SK-MEL-5 (cell line): ENCODE measurements at places on chromosomes 2 and 18. TPM values are rescaled to one million over a fixed set of nuclear protein-coding genes. Genes with fewer than 3 reads are reported as not detected.
A peak's percentile ranks its signal among the peaks of the same experiment; 100 is the strongest.

PRSS56 gene
- total RNA-seq, result not detected in 2 replicates

CD207 gene
- total RNA-seq, result 0.08 TPM in 1 of 2 replicates, not detected in the other

PROKR1 gene
- 6.3 and 6.9 TPM in 2 replicates for total RNA-seq

APOB gene
- not detected in 2 replicates for total RNA-seq

MTA3 gene
- total RNA-seq, result 38.9 and 40.3 TPM in 2 replicates

- no peak for DNase-seq
Measured at GRCh38 chr2:240579771-240580614, 6.5 kb upstream of the CAPN10 start.

- no peak for DNase-seq
Measured at GRCh38 chr2:30605197-30605596, 158.2 kb downstream of the LCLAT1 start.

DNA sequence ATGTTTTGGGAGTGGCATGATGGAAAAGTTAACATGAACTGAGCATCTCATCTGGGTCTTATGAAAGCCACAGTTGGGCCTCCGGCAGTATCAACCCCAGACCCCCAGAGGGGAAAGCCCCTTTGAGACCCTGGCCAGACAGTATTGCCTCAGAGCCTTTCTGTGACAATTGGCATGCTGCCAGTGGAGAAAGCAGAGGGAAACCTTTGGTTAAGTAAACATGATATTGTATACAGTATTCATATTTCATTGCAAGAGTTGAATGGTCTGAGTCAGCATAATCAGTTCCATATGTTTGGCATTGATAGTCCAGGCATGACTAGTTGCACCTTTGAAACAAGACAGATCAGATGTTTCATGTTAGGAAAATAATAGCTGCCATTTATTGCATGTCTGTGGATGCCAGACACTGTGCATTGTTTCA, 20.0 kb downstream of the MERTK start:
- no peak for DNase-seq

- no peak for DNase-seq
Measured at GRCh38 chr2:188664951-188665595, 309.1 kb upstream of the COL3A1 start.

DNA sequence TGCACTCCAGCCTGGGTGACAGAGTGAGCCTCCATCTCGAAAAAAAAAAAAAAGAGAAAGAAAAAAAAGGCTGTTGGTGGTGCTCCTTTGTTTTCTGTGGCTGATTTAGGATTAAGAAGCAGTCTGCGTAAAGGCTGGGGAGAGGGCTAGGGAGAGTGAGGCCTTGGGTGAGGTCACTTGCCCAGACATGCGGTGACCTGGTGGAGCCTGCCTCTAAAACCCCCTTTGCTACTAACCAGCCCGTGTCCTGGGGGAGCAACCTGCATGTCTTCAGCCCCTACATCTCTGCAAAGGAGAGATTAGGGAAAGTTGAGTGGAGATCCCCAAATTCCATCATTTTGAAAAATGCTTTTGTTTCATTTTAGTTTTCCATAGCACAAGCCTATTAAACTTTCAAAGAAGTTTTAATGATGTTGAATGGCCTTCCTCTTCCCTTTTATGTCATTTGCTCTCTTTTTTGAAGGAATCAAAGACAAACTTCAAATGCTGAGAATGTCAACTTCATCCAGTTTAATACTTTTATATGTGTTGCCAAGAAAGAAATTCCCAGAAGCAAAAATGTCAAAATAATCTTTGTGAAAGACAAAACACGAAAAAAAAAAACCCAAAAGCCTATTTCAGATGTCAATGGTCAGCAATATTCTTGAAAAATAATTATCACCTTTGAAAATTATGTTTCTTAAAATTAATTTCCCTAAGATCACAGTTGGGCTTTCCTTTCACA, 38.9 kb upstream of the RALBP1 start:
- no peak for DNase-seq

GRCh38 chr2:26580151-26580550, 61.0 kb downstream of the CIB4 start:
- DNase-seq, result no peak

GRCh38 chr2:32450851-32451250, 94.0 kb downstream of the BIRC6 start:
- DNase-seq, result peak; percentile 51

DNA sequence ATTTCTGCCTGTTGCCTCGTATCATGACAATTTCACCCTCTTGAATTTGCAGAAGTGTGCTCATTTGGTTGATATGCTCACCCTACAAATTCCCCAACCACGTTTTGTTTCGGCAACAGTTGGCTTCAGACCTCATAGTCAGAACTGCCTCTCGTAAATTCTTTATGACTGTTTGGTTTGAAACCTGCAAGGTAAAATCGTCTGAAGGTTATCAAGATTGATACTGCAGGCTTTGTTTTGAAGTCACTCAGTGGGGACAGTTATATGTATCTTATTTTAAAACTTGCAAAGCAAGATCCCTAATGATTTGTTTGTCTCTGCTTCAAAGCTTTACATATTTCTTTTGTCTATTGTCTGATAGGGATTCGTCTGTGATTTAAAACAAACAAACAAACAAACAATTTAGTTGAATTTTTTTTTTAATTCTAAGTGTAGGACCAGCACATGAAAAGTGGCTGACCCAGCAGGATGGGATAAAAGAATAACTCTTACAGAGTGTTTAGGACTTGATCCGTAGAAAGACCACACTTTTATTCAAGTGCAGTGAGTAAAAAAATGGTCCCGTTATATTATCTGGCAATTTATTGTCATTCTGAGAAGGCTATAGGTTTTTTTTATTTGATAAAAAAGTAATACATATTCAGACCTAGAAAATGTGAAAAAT, 45.7 kb upstream of the MYCN start:
- DNase-seq, result no peak
